ENCODE measurements at places on chromosomes 7 and 10.

- DNase-seq, result no peak
These were observed 41.1 kb upstream of the FAM204A start for GRCh38 chr10:118383063-118383689.

DNA sequence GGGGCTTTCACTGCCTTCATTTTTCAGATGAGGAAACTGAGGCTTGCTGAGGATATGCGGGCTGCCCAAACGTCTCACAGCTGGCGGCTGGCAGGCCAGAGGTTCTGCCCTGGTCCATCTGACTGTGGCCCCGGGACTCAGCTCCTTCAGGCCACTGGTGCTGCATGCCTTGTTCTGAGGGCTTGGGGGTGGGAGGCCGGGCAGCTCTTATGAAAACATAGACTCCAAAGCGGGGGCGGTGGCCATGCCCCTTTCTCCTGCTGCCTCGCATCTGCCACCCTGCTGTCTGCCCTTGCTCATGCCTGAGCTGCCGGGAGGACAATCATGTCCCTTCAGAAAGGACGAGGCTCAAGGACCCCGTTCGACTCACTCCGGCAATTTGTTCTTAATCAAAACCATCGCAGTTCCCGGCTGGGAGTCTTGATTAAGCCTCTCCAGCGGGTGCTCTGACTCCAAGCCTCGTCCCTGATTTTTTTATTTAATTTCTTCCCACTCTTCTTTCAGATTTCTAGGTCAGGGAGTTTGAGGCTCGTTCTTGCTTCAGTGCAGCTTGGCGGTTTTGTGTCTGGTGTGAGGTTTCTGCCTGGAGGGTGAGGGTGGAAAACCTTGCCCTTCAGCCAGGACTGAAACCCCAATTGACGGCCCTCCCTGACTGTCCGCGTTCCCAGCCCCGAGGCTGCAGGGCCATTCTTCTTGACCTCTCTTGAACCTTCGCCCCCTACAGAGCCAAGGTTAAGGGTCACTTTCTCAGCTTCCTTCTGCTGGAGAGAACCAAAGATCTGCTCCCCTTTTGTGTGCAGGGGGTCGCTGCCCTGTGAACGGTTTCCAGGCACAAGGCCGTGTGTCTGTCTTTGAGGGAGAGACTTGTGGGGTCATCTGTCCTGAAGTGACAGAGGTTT is 120.8 kb downstream of the DNAJB6 start:
- no peak for DNase-seq

DNA sequence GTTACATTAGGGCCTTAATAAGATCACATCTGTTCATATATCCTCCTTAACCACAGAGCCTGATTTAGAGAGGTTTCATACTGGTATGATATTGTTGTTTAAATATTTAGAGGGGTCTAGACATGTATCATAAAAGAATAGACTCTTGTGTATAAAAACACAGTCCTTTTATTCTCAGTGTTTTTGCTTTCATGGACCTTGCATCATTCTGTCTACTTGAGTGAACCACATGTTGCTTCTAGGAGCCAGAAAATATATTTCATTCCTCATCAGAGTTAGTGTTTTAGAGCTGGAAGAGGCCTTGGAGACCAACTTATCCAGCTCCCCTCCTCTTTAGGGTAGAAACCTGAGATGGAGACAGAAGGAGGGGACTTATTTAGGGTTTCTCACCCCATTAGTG is 312.8 kb downstream of the LRMDA start:
- DNase-seq, result no peak

- DNase-seq, result no peak
These were observed 186.6 kb downstream of the DPY19L1 start for GRCh38 chr7:34850681-34851080.

DNA sequence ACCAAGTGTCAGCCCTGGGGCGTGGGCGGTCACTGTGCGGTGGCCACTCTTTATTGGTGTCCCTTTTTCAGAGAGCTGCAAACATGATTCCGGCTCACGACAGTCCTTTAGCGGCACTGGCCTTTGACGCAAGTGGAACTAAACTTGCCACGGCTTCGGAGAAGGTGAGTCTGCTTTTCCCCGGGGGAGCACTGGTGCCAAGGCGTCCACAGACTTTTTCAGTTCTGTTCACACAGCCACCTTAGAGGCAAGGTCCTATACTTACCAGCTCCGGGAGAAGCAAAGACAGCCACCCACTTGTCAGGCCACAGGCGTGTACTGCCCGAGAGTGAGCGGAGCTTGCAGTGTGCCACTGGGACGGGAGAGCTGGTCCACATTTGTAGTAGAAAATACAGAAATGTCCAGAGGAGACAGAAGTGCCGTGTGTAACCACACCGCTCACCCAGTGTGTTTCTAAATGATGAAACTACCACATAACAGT is 27.9 kb downstream of the WIPI2 start:
- no peak for DNase-seq

All from anterior cingulate cortex (tissue), 58 donors.